Tongue (tissue), 3 donors: ENCODE measurements at places on chromosomes 6 and 20. TPM values are rescaled to one million over a fixed set of nuclear protein-coding genes. Genes with fewer than 3 reads are reported as not detected.

Gene GRM1
- not detected for total RNA-seq

Gene LINC00237
- not detected for total RNA-seq

Gene GABRR1
- total RNA-seq: 0.41 TPM

Gene NCR2
- not detected for total RNA-seq

Gene BRPF3
- total RNA-seq: 13.4 TPM
